ENCODE measurements at places on chromosomes 2 and 18. TPM values are rescaled to one million over a fixed set of nuclear protein-coding genes. Genes with fewer than 3 reads are reported as not detected.

Gene MDH1B
- total RNA-seq, result 2.3 TPM

Gene OST4
- 201 TPM for total RNA-seq

Gene GALR1
- not detected for total RNA-seq

Gene SAG
- total RNA-seq, result not detected

Gene OTX1
- not detected for total RNA-seq

Gene ANKRD53
- total RNA-seq, result 0.39 TPM

Gene FTCDNL1
- 0.76 TPM for total RNA-seq

Gene PMAIP1
- total RNA-seq, result 11.3 TPM

Gene KCNF1
- not detected for total RNA-seq

Gene KLHL30
- 0.39 TPM for total RNA-seq

Gene B4GALT6
- total RNA-seq, result 10.9 TPM

Gene LAMA3
- total RNA-seq, result 7.1 TPM

Gene VIT
- total RNA-seq, result 13.5 TPM

Gene KLHL29
- 13.1 TPM for total RNA-seq

Gene PECR
- 11.6 TPM for total RNA-seq

Gene C2orf78
- not detected for total RNA-seq

Gene KANSL1L
- 34.3 TPM for total RNA-seq

Gene CLK1
- total RNA-seq, result 99.7 TPM

Gene CFAP65
- total RNA-seq, result 0.22 TPM

Gene OSR1
- total RNA-seq, result 50.9 TPM

Gene FBLN7
- total RNA-seq, result 3.1 TPM

Gene OTOS
- not detected for total RNA-seq

Gene LONRF2
- total RNA-seq, result 0.39 TPM

Gene CAPN14
- total RNA-seq, result 0.13 TPM

Gene FBXO36
- total RNA-seq, result 6.5 TPM

Gene KDSR
- 62.3 TPM for total RNA-seq

Gene ERICH2
- 0.43 TPM for total RNA-seq

Gene KLHL41
- total RNA-seq, result 0.91 TPM

Gene GALM
- 24.4 TPM for total RNA-seq

Measured in articular chondrocyte of knee joint (primary cell).